ENCODE measurements at places on chromosomes 6 and 20.

- DNase-seq: no peak
These were observed 176.6 kb upstream of the KCNK16 start for GRCh38 chr6:39499053-39499452.

DNA sequence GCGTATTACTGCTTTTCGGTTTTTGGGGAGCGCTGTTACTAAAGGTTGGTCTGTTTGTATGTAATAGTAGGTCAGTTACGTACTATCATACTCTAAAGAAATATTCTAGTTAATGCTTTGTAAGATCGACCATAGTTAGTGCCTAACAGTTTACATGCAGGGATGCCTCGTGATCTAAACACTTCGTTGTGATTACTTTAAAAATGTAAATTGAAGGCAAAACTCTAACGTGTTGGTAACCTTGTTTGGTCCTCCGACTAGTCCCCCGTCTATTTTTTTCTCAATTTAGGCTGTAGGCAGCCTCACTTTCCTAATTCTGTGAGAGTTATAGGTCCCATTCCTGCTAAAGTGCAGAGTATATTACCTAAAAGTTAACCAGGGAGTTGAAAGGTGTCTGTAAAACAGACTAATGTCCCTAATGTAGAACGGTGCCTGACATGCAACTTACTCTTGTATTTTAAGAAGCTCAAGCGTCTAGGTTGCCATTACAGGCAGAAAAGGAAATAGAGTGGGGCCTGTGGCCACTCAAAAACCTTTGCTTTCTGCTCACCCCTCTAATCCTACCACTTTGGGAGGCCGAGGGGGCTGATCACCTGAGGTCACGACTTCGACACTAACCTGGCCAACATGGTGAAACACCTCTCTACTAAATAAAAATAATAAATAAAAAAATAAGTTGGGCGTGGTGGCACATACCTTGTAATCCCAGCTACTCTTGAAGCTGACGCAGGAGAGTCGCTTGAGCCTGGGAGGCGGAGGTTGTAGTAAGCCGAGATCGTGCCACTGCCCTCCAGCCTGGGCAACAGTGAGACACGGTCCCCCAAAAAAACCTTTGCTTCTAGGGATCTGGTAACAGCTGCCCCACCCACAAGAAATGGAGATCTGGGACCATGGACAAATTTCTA is 37.8 kb downstream of the HFE start:
- no peak for DNase-seq

GRCh38 chr6:26362836-26363220 is 2.2 kb upstream of the BTN3A2 start:
- no peak for DNase-seq

GRCh38 chr20:59673288-59673997 is 69.1 kb downstream of the PHACTR3 start:
- no peak for DNase-seq

DNA sequence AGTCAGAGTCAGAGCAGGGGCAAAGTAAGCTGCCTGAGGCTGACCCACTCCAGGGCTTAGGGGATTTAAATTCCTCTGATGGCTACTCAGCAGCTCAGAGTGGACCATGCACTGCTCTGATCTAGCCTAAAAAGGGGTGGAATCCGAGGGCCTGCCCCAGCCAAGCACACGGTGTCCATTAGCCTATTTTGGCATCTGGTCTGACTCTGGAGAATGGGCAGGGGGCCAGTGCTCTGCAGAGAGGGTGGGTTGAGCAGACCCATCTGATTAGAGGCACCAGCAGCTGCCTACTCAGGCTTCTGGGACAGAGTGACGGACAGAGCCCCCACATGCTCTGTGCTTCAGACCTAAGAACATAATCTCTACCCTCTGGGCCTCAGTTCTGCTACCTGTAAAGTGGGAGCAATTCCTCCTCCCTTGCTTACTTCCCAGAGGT is 25.9 kb upstream of the TGM2 start:
- peak; percentile 39 for DNase-seq

- DNase-seq: no peak
These were observed 166.1 kb downstream of the GMPR start for GRCh38 chr6:16404456-16404855.

GRCh38 chr20:38700926-38701325 is 23.4 kb upstream of the SLC32A1 start:
- DNase-seq: no peak

DNA sequence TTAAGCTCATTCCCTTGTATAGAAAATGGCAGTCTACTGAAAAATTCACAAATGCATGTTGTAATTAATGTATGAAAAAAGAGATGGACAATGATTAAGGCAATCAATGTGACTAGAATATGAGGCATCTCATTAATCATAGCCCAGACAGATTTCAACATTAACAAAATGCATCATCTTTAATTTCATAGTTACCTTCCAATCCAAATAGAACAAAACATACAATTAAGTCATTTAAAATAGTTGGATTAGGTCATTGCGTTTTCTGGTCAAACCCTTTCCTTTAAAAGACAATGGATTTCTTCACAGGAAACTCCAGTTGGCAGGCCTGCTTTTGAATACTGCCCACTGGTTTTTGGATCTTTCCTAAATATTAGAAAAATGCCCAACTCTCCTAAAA is 203.9 kb downstream of the HAO1 start:
- no peak for DNase-seq

- peak; percentile 49 for DNase-seq
These were observed 185.8 kb upstream of the TENT5A start for GRCh38 chr6:81938014-81938856.

DNA sequence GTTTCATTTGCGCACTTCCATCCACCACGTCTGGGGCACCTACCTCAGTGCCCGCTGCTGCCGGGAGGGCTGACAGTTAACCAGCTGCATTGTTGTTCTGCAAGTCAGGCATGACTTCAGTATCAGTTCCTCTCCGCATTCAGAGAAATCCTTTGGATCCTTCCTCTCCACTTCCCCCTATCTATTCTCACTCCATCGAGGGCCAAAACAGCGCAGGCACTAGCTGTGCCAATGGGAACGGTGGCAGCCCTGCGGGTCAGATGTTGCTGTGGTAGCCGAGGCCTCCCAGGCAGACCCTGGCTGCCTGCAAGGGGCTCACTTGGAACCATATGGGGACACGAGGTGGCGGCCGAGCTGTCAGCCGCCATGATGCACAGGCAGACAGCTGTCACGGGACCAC is 64.2 kb upstream of the INSM1 start:
- DNase-seq: no peak

- no peak for DNase-seq
These were observed 15.0 kb upstream of the ABHD16B start for GRCh38 chr20:63846128-63846771.

- DNase-seq: no peak
These were observed 72.7 kb downstream of the MAP7 start for GRCh38 chr6:136477548-136477947.

DNA sequence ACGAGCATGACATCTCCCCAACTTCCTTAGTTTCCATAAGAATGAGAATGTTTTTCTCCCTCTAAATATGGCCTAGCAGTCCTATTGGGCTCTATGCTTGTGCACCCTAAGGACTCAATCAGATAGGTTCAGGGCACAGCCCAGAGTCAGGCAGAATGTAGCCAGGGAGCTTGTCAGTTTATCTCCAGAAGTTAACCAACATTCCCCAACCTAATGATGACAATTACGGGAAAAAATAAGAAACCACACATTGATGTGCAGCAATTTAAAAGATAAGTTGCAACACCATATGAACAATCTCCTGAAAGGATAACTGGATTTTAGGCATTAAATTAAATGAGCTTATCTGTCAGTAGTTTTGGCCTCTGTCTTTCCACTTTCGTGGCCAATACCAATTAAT is 71.1 kb downstream of the HDDC2 start:
- no peak for DNase-seq

GRCh38 chr20:19937651-19938420 is 79.3 kb upstream of the NAA20 start:
- DNase-seq: no peak

- no peak for DNase-seq
These were observed 851.0 kb upstream of the EPHA7 start for GRCh38 chr6:94270091-94270948.

DNA sequence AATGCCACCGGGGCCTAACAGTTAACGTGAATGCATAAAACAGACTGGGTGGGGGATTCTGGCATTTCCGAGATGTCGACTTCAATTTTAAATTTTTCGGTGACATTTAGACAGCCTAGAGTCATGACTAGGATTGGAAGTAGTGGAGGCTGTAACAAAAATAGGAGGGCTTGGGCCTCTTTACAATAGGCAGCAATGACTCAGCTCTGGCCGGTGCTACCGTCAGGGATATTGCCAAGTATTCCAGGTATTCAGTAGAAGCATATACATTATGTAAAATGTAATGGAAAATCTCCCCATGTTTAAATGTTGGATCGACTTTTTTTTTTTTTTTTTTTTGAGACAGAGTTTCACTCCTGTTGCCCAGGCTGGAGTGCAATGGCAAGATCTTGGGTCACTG is 136.2 kb upstream of the STMND1 start:
- no peak for DNase-seq

DNA sequence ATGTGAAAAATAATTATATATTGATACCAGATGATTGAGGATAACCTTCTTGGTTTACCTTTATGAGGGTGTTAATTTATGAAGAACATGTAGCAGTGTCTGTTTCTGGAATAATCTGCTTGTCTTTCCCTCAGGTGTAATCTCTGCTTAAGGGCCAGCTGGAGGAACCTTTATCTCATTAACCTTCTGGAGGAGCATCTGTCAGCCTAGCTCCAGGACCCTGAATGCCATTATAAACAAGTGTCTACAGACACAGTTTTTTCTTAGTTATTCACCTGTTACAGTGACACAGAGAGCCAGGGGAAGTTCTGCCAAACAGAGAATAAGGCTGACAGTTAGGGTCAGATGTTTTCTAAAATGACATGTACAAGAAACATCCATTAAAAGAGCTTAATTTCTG is at the start of gene IMPG1:
Gene IMPG1 (minus strand): TSS at position 101 of the 400 bp plus-strand sequence. CDS start 174 bp downstream, outside the sequence.
- no peak for DNase-seq

GRCh38 chr6:33213166-33213988 is 5.1 kb downstream of the RING1 start:
- DNase-seq: peak; percentile 49

GRCh38 chr20:4949833-4950178 is 51.5 kb downstream of the SLC23A2 start:
- no peak for DNase-seq

DNA sequence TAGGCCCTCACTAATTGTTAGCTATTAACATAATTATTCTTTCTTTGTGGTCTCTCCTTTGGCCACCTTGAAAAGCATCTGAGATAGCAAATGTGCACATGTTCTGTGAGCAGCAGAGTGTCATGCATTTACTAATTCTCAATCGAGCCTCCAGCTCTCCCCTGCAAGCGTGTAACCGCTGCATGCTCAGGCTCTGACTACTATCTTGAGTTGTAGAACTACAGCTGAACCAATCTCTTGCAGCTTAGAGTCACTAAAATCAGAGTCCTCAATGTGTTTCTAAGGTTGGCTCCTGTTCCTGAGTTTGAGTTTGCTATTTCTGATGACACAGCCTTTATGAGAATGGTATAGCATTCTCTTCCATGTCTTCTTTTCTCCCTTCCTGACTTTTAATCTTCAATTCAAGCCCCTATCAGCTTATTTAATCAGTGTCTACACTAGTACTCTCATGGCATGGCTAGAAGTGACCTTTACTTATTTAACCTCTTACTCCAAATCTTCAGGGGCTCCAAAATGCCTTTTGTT is 65.5 kb downstream of the PPP1R3G start:
- DNase-seq: no peak

DNA sequence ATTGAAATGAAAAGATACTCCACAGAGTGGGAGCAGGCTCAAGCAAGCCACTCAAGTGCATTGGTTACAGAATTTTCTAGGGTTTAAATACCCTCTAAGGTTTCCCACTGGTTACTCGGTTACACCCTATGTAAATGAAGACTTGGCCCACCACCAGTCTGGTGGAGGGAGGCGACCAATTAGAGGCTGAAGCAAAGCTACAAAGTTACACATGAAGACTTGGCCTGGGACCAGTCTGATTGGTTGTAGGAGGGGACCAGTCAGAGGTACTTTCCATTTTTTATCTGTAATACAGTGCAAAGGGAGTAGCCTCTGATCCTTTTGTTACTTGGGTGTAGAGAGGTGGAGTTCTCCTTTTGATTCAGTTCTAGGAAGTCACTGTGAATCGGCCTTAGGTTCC is 7.6 kb downstream of the SRSF12 start:
- no peak for DNase-seq

DNA sequence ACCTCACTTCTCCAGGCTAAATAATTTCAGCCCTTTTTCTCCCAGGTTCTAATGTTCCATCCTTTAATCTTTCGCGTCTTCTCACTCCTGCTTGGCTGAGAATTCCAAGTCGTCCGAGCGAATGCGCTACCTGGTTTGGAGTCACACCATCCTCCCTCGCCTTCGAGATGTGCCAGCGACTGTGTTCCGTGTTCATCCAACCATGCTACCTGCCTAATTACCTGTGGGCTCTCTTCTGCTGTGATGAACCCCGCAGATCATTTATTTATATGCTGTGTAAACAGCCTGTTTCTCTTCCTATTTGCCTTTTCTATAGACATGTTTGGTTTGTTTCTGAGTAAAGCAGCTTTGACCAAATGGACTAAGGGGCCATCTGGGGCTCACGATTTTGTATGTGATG is 83.5 kb upstream of the TMEM181 start:
- no peak for DNase-seq

GRCh38 chr6:163922562-163922961 is 508.0 kb downstream of the QKI start:
- no peak for DNase-seq

GRCh38 chr20:7090811-7091210 is 323.3 kb downstream of the BMP2 start:
- no peak for DNase-seq

- no peak for DNase-seq
These were observed 44.5 kb upstream of the VSX1 start for GRCh38 chr20:25126204-25127029.

GRCh38 chr6:25706314-25707014 is 48.1 kb upstream of the SLC17A4 start:
- DNase-seq: no peak

DNA sequence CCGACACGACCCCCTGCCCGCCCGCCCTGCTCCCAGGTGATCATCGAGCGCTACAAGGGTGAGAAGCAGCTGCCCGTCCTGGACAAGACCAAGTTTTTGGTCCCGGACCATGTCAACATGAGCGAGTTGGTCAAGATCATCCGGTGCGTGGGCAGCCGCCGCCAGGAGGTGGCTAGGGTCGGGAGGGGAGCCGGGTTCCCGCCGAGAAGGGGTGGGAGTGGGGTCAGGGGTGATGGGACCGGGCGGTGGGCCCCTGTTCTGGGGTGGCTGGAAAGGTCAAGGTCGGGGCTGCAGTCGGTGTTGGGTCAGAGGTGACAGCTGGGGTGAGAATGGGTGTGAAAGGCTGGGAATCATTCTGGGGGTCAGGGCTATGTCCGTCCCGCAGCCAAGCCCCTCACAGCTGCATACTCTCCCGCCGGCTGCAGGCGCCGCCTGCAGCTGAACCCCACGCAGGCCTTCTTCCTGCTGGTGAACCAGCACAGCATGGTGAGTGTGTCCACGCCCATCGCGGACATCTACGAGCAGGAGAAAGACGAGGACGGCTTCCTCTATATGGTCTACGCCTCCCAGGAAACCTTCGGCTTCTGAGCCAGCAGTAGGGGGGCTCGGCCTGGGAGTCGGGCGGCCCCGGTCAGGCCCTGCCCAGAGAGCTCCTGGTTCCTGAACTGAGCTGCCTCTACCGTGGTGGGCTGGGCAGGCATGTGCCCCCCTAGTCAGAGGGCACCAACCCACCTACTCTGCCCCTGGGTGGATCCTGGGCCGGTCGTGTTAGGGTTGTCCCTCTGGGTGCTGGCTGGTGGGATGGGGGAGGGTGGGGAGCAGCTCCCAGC is 1.0 kb downstream of the MAP1LC3A start:
- DNase-seq: peak; percentile 56
